ENCODE measurements at places on chromosomes 16 and 17.

DNA sequence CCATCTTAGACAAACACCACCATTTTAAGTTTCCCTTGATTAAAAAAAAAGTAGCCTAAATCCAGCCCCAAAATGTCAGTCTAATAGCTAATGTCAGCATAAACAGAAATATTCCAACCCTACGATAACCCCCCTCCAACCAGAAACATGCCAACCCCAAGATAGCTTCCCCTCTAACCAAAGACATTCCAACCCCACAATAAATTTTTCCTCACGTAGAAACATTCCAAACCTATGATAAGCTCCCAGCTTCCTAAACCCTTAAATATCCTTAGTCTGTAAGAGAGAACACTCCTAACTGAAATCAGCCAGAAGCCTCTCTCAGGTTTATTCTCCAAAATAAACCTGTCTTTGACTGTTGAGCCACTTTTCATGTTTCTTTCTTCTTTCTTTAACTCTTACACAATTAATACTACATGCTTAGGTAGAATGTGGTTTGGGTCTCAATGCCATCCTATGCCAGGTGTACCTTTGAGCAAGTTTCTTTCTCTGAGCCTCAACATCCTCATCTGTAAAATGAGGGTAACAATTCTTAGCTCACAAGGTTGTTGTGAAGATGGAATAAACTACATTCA, 10.5 kb upstream of the KRT38 start:
- no peaks in the 10 kb centered on the region for H3K4me1 ChIP-seq
- no peak for DNase-seq
- H3K27me3 ChIP-seq, result no peaks in the 10 kb centered on the region
- H3K27ac ChIP-seq, result no peak overlapping the region

DNA sequence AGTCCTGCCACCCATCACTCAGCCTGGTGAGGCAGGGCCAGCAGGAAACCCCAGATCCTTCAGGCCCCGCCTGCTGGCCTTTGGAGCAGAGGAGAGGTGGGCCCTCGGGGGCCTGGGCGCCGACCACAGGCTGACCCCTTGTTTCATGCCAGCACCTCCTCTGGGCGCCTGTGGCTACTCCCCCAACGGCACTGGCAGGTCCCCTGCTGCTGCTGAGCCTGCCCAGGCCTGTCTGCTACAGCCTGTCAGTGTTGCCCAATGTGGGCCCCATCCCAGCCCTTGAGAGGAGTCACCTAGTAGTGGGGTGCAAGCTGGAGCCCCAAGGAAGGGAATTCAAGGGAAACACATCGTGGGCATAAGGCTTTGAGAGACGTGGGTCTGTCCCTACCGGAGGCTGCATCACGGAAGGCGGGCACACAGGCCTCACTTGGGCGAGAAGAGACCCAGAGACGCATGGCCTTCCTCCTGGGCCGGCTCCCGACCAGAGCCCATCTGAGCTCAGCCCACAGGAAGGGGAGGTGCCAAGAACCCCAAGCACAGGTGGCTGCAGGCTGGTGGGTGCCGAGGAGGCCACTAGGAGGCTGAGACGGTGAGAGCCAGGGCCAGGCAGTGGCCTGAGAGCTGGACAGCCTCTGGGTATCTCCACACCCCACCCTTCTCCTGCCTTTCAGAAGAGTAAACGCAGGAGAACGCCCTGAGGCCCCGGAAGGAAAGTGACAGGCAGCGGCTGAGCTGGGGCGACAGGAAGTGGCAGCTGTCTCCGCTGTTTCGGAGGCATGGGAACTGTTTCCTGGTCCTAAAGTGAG, 8.0 kb upstream of the FASN start:
- peak; percentile 79 for DNase-seq
- H3K27me3 ChIP-seq, result no peaks in the 10 kb centered on the region
- peak overlapping the region; percentile 68 for H3K27ac ChIP-seq
- H3K4me1 ChIP-seq, result peaks cover 6% of the 10 kb centered on the region

DNA sequence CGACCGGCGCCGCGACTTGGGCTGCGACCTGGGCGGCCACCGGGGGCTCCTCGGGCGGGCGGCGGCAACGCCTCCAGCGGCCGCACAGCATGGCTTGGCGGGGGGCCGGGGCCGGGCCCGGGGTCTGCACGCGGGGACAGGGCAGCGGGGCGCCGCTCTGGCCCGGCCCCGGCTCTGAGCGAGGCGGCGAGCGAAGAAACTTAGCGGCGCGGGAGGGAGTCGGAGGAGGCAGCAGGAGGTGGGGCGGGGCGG, at the start of gene PLCD3:
Gene PLCD3, minus strand, starts transcription at position 196 of the 252 bp plus-strand sequence. Its CDS starts 105 bp downstream, at position 91.
- no peak for DNase-seq
- no peaks in the 10 kb centered on the region for H3K36me3 ChIP-seq
- H3K27me3 ChIP-seq, result no peaks in the 10 kb centered on the region
- H3K4me1 ChIP-seq, result peaks cover 5% of the 10 kb centered on the region
- H3K27ac ChIP-seq, result peak within 1 kb of the TSS; percentile 94

DNA sequence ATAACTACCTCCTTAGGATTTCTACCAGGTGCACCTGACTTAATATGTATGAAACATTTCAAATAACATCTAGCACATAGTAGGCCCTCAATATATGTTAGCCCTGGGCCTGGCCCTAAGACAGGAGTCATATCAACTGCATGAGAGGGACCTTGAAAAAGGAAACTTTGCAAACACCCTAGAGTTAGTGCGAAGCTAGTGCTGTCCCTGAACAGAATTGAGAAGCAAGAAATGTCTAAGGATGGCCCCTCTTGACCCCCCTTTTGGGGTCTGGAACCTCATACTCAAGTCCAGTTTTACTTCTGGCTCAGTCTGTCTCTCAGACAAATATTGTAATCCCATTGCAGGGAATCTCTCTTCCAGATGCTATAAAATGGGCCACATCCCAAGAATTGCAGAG, 80.5 kb downstream of the CBLN1 start:
- H3K4me3 ChIP-seq, result no peak overlapping the region
- H3K27me3 ChIP-seq, result no peaks in the 10 kb centered on the region
- H3K27ac ChIP-seq, result no peak overlapping the region
- H3K36me3 ChIP-seq, result no peaks in the 10 kb centered on the region

GRCh38 chr17:32828822-32829221, 48.1 kb downstream of the MYO1D start:
- no peaks in the 10 kb centered on the region for H3K36me3 ChIP-seq
- DNase-seq, result no peak
- H3K27ac ChIP-seq, result no peak overlapping the region
- H3K27me3 ChIP-seq, result no peaks in the 10 kb centered on the region
- H3K4me3 ChIP-seq, result no peak overlapping the region

DNA sequence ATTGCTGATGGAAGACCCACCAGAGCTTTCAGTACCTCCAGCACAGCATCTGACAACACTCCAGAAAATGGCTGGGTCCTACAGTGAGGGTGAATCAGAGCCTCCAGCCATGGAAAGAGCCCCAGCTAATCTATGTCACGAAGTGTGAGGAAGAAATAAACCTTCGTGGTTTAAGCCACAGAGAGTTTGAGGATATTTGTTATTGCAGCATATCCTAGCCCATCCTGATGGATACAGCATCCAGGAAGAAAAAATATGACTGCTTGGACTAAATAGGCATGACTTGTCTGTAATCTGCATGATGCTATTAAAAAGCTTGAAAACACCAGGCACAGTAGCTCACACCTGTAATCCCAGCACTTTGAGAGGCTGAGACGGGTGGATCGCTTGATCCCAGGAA, 13.3 kb upstream of the CCL17 start:
- no peaks in the 10 kb centered on the region for H3K27me3 ChIP-seq
- H3K4me1 ChIP-seq, result no peaks in the 10 kb centered on the region
- H3K36me3 ChIP-seq, result no peaks in the 10 kb centered on the region
- no peak overlapping the region for H3K4me3 ChIP-seq

Data from pancreas (tissue), 10 donors.